ENCODE measurements at places on chromosomes 3 and 15.

- peak overlapping the region; percentile 91 for H3K27ac ChIP-seq
- DNase-seq = peak; percentile 86
- H3K27me3 ChIP-seq = no peaks in the 10 kb centered on the region
- H3K4me1 ChIP-seq = peaks cover 41% of the 10 kb centered on the region
- H3K36me3 ChIP-seq = peaks cover 6% of the 10 kb centered on the region
- H3K4me3 ChIP-seq = peak overlapping the region; percentile 93
Measured at GRCh38 chr3:51671734-51672475, 853 bp downstream of the TEX264 start.

DNA sequence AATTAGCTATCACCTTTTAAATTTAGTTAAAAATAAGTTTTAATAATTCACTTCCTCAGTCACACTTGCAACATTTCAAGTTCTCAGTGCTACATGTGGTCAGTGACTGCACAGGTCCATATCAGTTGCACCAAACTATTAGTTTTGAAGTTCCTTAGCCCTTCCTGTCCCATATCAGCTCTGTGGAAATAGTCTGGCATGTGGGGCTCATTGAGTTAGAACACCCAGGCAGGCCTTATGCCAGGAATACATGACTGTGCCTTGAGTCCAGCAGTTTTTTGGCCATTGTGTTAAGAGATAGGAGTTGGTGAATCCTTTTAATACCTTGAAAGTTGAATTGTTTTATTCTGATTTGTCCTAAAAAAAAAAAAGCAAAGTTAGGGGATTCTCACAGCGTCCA is 153.7 kb upstream of the BFSP2 start:
- H3K4me3 ChIP-seq = no peak overlapping the region
- H3K36me3 ChIP-seq = no peaks in the 10 kb centered on the region
- DNase-seq = no peak

DNA sequence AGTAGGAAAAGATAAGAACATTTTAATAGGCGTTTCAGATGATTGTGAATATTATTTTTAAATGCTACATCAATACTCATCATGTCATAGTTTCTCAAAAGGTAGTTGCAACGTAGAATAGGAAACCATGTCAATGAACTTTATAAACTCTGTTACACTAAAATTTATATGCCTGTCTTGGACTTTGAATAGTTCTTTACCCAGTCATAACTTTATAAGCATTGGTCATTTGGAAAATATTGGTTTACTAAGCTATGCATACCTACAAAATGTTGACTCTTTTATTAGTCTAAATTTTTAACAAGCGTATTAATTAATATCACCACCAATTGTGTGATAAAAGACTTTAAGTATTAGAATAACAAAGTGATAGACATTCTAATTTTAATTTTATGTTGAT is 293.5 kb downstream of the CGGBP1 start:
- DNase-seq = no peak
- no peak overlapping the region for H3K4me3 ChIP-seq
- no peaks in the 10 kb centered on the region for H3K27me3 ChIP-seq

DNA sequence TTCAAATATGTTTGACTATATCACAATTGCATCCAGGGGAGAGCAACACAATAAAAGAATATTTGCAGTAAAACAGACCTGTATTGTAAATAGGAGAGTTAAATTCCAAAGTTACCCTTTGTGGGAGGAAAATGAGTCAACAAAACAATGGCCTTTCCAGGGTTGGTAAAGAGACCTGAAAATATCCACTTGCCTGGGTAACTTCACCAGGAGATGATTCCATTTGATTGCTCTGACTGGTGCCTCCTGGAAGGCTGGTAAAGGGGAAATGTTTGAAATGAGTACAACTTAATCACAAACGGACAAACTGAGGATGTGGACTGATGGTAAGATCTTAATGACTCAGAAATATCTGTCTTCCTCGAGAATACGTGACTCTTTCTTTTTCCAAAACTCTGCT is 43.6 kb upstream of the SRGAP3 start:
- no peaks in the 10 kb centered on the region for H3K27me3 ChIP-seq
- no peak overlapping the region for H3K27ac ChIP-seq
- H3K4me1 ChIP-seq = no peaks in the 10 kb centered on the region
- no peak overlapping the region for H3K4me3 ChIP-seq
- DNase-seq = no peak

- no peaks in the 10 kb centered on the region for H3K36me3 ChIP-seq
- no peak for DNase-seq
- no peaks in the 10 kb centered on the region for H3K4me1 ChIP-seq
Measured at GRCh38 chr3:127833281-127834032, 11.1 kb upstream of the MGLL start.

DNA sequence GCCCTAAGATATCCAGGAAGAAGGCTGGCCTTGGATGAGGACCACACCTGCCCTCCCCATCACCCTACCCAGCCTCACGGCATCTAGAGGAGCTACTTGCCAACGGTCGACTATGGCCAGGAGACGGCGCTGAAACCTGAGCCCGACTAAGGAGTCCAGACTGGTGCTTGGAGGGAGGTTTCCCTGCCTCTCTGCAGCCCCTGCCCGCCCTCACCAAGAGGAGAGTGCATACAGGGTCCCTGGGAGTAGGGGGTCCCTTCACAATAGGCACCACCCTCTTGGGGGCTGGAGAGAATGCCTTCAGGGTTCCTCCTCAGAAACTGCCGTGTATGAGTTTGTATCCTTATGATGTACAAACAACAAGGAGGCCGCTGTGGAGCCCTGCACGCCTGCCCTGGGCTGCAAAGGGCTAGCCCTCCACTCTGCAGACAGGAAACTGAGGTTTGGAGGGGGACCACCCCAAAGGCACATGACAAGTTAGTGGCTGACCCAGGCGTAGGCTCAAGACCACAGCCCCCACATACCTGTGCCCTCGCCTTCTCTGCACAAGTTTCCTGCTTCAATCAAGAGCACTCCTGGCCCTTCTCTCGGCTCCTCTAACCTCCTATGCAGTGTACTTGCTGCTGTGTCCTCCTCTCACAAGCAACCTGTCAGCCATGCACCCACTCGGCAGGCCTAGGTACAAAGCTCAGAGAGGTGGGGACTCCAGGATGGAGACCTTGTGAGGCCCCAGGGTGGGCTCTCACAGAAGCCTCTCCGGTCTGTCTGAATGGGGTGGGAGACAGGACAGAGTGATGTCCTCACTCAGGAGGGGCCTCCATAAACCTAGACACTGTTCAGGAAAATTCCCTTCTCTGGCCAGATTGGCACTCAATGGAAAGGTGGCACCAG is 7.4 kb downstream of the KLF15 start:
- peaks cover 37% of the 10 kb centered on the region for H3K4me1 ChIP-seq
- no peaks in the 10 kb centered on the region for H3K27me3 ChIP-seq
- peaks cover 34% of the 10 kb centered on the region for H3K36me3 ChIP-seq
- peak; percentile 47 for DNase-seq
- H3K27ac ChIP-seq = no peak overlapping the region

DNA sequence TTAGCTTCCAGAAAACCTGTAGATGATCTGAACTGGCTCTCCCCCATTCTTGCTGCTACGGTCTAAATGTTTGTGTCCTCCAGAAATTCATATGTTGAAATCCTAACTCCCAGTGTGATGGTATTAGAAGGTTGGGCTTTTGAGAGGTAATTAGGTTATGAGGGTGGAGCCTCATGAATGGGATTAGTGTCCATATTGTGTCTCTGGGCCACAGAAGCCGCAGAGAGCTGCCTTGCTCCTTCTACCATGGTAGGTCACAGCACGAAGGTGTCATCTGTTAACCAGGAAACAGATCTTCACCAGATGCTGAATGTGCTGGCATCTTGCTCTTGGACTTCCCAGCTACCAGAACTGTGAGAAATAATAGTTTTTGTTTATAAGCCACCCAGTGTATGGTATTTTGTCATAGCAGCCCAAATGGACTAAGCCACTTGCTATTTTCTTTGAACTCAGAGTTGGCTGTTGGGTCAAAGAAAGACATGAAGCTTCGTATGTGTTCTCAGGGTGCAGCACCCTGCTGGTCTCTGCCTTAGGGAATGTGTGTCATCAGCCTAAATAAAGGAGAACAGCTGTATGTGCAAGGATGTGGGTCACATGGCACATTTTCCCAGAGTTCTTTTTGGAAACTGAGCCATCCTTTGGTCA is 317.5 kb upstream of the SLCO3A1 start:
- H3K4me3 ChIP-seq = no peak overlapping the region
- H3K27me3 ChIP-seq = no peaks in the 10 kb centered on the region
- H3K4me1 ChIP-seq = no peaks in the 10 kb centered on the region
- DNase-seq = no peak
- no peak overlapping the region for H3K27ac ChIP-seq

DNA sequence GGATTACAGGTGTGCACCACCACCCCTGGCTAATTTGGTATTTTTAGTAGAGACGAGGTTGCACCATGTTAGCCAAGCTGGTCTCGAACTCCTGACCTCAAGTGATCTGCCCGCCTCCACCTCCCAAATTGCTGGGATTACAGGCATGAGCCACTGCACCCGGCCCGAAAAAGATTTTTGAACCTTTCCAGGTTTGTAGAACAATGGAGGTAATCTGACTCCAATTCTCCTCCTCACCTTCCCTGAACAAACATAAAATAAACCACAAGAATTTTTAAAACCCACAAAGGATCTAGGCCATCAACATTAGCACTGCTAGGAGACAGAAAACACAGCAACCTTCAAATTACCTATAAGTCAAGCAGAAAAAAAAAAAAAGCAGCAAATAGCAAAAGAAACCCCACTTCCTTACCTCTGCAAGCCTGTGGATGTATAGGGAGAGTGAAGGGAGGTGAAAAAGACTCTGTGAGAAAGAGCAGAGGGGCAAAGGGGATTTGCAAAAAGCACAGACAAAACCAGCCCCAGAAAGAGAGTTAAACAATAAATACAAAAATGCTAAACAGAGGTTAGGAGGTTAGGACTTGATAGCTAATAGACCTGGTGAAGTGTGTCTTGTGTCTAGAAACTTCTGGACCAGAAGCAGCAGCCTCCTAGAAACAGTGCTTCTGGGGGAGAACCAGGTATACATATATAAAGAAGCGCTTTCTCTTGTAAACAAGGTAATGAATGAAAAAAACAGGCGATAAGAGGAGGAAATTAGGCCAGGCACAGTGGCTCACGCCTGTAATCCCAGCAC is 32.1 kb downstream of the TFDP2 start:
- no peak for DNase-seq
- no peaks in the 10 kb centered on the region for H3K36me3 ChIP-seq
- H3K4me3 ChIP-seq = no peak overlapping the region
- H3K27ac ChIP-seq = no peak overlapping the region
- no peaks in the 10 kb centered on the region for H3K27me3 ChIP-seq

GRCh38 chr15:47415539-47415971 is 301.8 kb upstream of the SEMA6D start:
- no peak overlapping the region for H3K4me3 ChIP-seq
- H3K27me3 ChIP-seq = no peaks in the 10 kb centered on the region
- no peaks in the 10 kb centered on the region for H3K36me3 ChIP-seq
- H3K27ac ChIP-seq = no peak overlapping the region

GRCh38 chr3:52934630-52935530 is 37.5 kb upstream of the STIMATE start:
- H3K27ac ChIP-seq = no peak overlapping the region
- no peaks in the 10 kb centered on the region for H3K36me3 ChIP-seq
- no peak overlapping the region for H3K4me3 ChIP-seq
- peaks cover 3% of the 10 kb centered on the region for H3K4me1 ChIP-seq

GRCh38 chr3:161322781-161323568 is 48.3 kb downstream of the SPTSSB start:
- no peaks in the 10 kb centered on the region for H3K36me3 ChIP-seq
- no peak overlapping the region for H3K27ac ChIP-seq
- H3K27me3 ChIP-seq = no peaks in the 10 kb centered on the region
- no peaks in the 10 kb centered on the region for H3K4me1 ChIP-seq
- no peak overlapping the region for H3K4me3 ChIP-seq

DNA sequence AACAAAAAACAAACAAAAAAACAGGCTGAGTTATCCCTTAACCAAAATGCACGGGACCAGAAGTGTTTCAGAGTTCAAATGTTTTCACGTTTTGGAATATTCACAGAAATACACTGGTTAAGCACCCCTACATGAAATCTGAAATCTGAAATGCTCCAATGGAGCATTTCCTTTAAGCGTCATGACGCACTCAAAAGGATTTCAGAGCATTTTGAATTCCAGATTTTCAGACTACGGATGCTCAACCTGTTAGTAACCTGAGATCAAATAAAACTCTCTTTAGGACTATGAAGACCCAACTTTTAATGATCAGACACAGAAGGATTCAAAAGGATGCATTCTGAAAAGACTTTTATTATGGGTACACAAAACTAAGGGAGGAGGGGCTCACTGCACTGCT is 9.6 kb downstream of the CLPX start:
- no peaks in the 10 kb centered on the region for H3K27me3 ChIP-seq
- no peak overlapping the region for H3K27ac ChIP-seq
- H3K4me1 ChIP-seq = no peaks in the 10 kb centered on the region
- H3K4me3 ChIP-seq = no peak overlapping the region

DNA sequence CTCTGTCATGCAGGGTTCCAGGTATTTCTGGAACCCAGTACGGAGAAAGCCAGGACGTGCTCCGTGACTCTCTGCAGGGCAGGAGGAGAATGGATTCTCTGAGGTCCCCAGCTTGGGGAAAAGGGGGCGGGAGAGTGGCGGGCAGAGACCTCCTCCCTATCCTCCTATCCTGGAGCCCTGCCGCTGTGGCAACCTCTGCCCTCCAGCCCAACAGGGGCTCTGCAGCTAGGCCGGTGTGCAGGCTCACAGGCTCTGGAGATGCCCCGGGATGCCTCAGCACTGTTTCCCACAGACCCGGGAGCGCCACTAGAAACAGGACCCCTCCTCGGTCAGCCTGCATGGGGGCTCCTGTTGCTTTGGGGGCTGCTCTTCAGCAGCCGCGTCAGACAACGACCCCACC is 43.1 kb downstream of the NUP210 start:
- no peak overlapping the region for H3K27ac ChIP-seq
- DNase-seq = no peak
- no peaks in the 10 kb centered on the region for H3K4me1 ChIP-seq
- no peak overlapping the region for H3K4me3 ChIP-seq
- H3K27me3 ChIP-seq = no peaks in the 10 kb centered on the region
- no peaks in the 10 kb centered on the region for H3K36me3 ChIP-seq

DNA sequence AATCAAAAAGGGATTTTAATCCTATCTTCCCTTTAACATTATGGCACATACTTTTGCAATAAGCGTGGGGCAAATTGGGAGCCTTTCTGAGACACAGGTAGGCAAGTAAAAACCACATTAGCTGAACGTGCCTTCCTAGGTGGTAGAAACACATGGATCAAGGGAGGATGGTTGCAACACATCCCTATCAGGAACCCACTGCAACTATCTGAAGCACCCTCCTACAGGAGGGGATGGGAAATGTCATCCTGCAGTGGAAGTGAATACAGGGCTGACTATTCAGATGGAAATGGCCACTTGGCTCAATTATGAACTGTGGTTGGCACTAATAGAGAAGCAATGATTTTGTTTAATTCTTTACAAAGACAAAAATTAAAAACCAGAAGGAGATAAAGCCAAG is 826.3 kb downstream of the FHIT start:
- no peak overlapping the region for H3K4me3 ChIP-seq
- H3K27me3 ChIP-seq = no peaks in the 10 kb centered on the region

All from upper lobe of right lung (tissue), 1 donor.